ENCODE measurements at places on chromosomes 6 and 20. TPM values are rescaled to one million over a fixed set of nuclear protein-coding genes. Genes with fewer than 3 reads are reported as not detected.

The GPX6 gene
- not detected for total RNA-seq

The ZNF165 gene
- 0.28 TPM for total RNA-seq

The PNPLA1 gene
- total RNA-seq = not detected

The SLC13A3 gene
- 2.5 TPM for total RNA-seq

The TBC1D32 gene
- 7.2 TPM for total RNA-seq

The TENT5A gene
- 10.8 TPM for total RNA-seq

All from IMR-90 (cell line).